K562 (cell line): ENCODE measurements at places on chromosomes 12 and 14. TPM values are rescaled to one million over a fixed set of nuclear protein-coding genes. Genes with fewer than 3 reads are reported as not detected.

DNA sequence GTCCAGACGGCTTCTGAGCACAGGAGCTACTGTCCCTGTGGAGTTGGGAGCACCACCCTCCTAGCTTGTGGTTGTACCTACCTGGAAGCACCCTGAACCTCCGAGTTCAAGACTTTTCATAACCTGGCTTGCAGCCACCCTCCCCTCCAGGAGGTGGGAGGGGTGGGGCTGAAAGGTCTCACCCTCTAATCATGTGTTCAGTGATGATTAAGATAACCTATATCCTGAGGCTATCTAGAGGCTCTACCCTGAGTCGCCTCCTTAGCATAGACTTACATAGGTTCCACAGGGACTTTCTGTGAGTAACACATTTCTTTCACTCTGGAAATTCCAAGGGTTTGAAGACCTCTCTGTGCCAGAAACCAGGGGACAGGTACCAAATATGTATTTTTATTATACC lies 146.5 kb downstream of the CFAP54 start:
- DNase-seq, result no peak
- no peaks in the 10 kb centered on the region for H3K36me3 ChIP-seq
- H3K4me1 ChIP-seq, result no peaks in the 10 kb centered on the region
- no peak overlapping the region for H3K4me3 ChIP-seq
- no peak overlapping the region for H3K27ac ChIP-seq
- H3K27me3 ChIP-seq, result no peaks in the 10 kb centered on the region

DNA sequence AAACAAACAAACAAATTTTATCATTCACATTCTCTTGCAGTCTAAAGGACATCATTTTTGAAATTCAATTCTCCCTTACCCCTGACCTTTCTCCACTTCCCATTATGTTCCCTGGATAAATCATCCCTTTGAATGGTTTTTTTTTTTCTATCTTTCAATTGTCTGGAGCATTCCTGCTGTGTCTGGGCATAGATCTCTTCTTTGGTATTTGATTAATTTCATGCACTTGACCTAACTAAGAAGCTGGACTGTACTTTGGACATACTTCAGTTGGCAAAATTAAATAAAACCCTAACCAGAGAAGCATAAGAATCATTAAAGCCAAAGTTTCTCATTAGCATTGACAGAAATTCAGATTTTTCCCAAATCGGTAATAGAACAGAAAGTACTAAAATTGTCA lies 163.6 kb upstream of the BMP4 start:
- H3K36me3 ChIP-seq, result no peaks in the 10 kb centered on the region
- H3K27me3 ChIP-seq, result no peaks in the 10 kb centered on the region
- DNase-seq, result no peak
- H3K4me1 ChIP-seq, result no peaks in the 10 kb centered on the region

DNA sequence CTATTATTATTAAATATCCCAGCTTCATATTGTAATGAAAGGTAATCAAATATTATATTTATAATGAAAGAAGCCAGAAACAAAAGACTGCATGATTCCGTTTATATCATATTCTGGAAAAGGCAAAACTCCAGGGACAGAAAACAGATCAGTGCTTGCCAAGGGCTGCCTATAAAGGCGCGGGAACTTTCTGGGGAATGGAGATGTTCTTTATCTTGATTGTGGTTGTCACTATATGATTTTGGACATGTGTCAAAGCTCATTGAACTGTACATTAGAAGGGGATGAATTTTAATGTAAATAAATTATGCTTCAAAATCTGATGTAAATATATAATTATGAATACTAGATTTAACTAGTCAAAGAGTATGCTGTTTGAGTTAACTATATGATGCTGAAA lies 115.4 kb upstream of the KRAS start:
- H3K27me3 ChIP-seq, result peaks cover 8% of the 10 kb centered on the region
- DNase-seq, result no peak
- no peak overlapping the region for H3K4me3 ChIP-seq
- H3K4me1 ChIP-seq, result peaks cover 7% of the 10 kb centered on the region; the same call in 1 of the 2 replicates

GRCh38 chr12:128402486-128403243 lies 135.7 kb downstream of the TMEM132C start:
- no peak overlapping the region for H3K27ac ChIP-seq
- no peaks in the 10 kb centered on the region for H3K36me3 ChIP-seq
- H3K4me1 ChIP-seq, result no peaks in the 10 kb centered on the region
- no peaks in the 10 kb centered on the region for H3K27me3 ChIP-seq
- DNase-seq, result no peak

DNA sequence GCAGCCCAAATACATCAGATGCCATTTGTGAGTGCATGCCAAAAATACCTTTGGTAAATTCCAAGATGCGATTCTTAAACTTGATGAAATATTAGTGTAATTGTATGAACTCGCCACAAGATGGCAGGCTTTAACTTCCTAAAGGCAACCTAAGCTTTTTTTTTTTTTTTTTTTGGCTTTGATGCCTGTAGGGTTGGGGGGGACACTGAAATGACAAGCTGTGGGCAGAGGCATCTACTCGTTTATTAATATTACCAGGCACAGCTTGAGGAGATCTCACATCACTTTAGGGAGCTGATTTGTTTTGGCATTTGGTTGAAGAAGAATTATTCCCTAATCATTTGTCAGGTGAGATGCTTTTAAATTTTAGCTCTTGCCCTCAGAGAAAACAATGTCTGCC lies 126.7 kb upstream of the CCDC196 start:
- peak; percentile 6 for DNase-seq
- H3K27me3 ChIP-seq, result no peaks in the 10 kb centered on the region
- no peak overlapping the region for H3K27ac ChIP-seq
- H3K36me3 ChIP-seq, result no peaks in the 10 kb centered on the region

GRCh38 chr14:92937051-92937937 lies 14.3 kb downstream of the CHGA start:
- H3K36me3 ChIP-seq, result no peaks in the 10 kb centered on the region
- no peaks in the 10 kb centered on the region for H3K4me1 ChIP-seq
- DNase-seq, result no peak
- no peaks in the 10 kb centered on the region for H3K27me3 ChIP-seq
- H3K27ac ChIP-seq, result no peak overlapping the region

GRCh38 chr12:66289485-66289884 lies 12.8 kb upstream of the HELB start:
- no peaks in the 10 kb centered on the region for H3K27me3 ChIP-seq
- no peak overlapping the region for H3K27ac ChIP-seq
- no peaks in the 10 kb centered on the region for H3K36me3 ChIP-seq
- no peak overlapping the region for H3K4me3 ChIP-seq
- no peaks in the 10 kb centered on the region for H3K4me1 ChIP-seq

- H3K27me3 ChIP-seq, result peaks cover 19% of the 10 kb centered on the region
- DNase-seq, result no peak
- no peak overlapping the region for H3K27ac ChIP-seq
- H3K4me1 ChIP-seq, result no peaks in the 10 kb centered on the region
- H3K36me3 ChIP-seq, result no peaks in the 10 kb centered on the region
- H3K4me3 ChIP-seq, result no peak overlapping the region
Measured at GRCh38 chr14:22383515-22384166, 205.4 kb downstream of the DAD1 start.

DNA sequence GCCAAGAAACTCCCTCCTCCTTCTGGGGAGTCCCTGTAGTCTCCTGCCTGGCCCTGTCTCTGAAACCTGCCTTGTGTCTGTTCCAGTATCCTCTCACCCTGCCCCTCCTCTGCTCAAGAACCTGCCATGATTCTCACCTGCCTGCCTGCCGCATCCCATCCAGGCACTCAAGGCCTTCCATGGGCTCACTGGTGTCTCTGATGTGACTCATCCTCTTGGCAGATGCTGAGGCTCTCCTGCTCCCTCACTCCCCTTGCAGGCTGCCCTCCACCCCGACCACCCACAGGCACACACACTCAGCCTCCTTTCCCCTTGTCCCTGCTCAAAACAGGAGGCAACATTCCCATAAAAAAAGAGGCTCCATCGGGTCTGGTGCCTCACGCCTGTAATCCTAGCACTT lies 5.8 kb upstream of the BEGAIN start:
- no peak overlapping the region for H3K27ac ChIP-seq
- no peak for DNase-seq
- H3K4me3 ChIP-seq, result no peak overlapping the region
- no peaks in the 10 kb centered on the region for H3K36me3 ChIP-seq
- H3K27me3 ChIP-seq, result peaks cover 62% of the 10 kb centered on the region

GRCh38 chr12:76113800-76114757 lies 29.6 kb upstream of the NAP1L1 start:
- 0 out of 2 replicates have a peak overlapping the region, but pooled peaks have one; percentile 9 for H3K4me3 ChIP-seq
- H3K27ac ChIP-seq, result peak overlapping the region; percentile 89
- DNase-seq, result peak; percentile 62
- H3K27me3 ChIP-seq, result no peaks in the 10 kb centered on the region
- no peaks in the 10 kb centered on the region for H3K36me3 ChIP-seq
- peaks cover 14% of the 10 kb centered on the region for H3K4me1 ChIP-seq

- no peaks in the 10 kb centered on the region for H3K36me3 ChIP-seq
- peaks cover 4% of the 10 kb centered on the region; the same call in 1 of the 2 replicates for H3K4me1 ChIP-seq
- H3K4me3 ChIP-seq, result no peak within 1 kb of the TSS
- peak; percentile 48 for DNase-seq
- H3K27me3 ChIP-seq, result peaks cover 15% of the 10 kb centered on the region; the same call in 2 of the 3 replicates
- H3K27ac ChIP-seq, result no peak within 1 kb of the TSS
Measured at GRCh38 chr12:132329036-132329719, at the start of gene GALNT9. GALNT9 (minus strand) TSS chr12:132329589; CDS start chr12:132329203, 386 bp downstream.

DNA sequence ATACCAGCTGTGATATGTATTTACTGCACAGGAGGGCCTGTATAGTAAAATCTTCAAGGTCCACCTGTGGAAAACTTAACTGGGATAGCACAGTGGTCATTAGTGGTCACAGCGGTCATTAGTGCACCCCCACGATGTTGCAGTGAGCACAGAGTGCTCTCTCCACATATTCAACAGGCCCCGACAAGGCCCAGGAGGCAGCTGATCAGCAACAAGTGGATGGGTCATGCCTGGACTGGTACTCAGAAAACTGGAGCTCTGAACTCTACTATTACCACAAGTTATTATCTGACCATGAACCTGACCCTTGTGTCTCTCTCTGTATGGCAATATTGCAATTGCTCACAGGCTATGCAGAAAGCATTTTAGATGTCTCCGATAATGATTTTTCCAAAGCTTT lies 129.5 kb downstream of the SLC35F4 start:
- H3K4me3 ChIP-seq, result no peak overlapping the region
- H3K27ac ChIP-seq, result no peak overlapping the region
- no peaks in the 10 kb centered on the region for H3K36me3 ChIP-seq

- no peaks in the 10 kb centered on the region for H3K4me1 ChIP-seq
- no peak overlapping the region for H3K4me3 ChIP-seq
- H3K27ac ChIP-seq, result no peak overlapping the region
Measured at GRCh38 chr12:12689647-12690300, 6.2 kb downstream of the GPR19 start.

DNA sequence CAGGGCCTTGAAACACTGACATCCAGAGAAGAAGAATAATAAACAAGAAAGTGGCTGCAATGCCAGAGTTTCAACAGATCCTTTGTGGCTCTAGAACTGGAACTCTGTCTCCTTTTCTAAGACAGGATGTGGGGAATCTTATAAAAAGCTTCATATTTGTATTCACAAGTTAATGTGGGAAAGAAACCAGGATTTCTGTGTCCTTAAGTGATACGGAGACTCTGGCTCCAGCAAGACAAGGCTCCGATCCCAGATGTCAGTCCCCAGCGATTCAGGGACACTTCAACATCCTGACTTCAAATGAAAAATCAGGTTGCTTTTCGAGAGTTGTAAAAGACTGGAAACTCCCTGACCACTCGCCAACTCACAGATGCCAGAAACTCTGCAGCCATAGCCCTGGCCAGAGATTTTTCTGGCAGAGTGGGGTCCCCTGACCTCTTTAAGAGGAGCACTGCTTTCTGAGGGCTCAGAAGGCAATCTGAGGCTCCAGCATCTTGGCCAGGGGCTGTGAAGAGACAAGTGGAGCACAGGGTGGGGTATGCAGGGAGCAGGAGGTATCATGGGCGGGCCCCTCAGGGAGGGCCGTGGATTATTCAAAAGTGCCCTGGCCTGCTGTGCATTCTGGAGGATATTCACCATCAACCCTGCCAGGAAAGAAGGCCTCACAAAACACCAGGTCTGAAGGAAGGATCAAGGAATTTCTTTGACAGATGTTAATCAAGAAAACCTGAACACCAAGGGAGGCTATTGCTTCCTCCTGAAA lies 53.3 kb downstream of the TMX1 start:
- H3K27me3 ChIP-seq, result 0 out of 3 replicates have a peak, but pooled peaks cover 2% of the 10 kb centered on the region
- H3K27ac ChIP-seq, result no peak overlapping the region
- H3K4me1 ChIP-seq, result no peaks in the 10 kb centered on the region
- H3K36me3 ChIP-seq, result no peaks in the 10 kb centered on the region
- DNase-seq, result no peak

- H3K27me3 ChIP-seq, result peaks cover 16% of the 10 kb centered on the region; the same call in 2 of the 3 replicates
- H3K27ac ChIP-seq, result no peak overlapping the region
- no peak for DNase-seq
- no peak overlapping the region for H3K4me3 ChIP-seq
Measured at GRCh38 chr12:1847411-1847810, 27.0 kb downstream of the LRTM2 start.

- H3K4me3 ChIP-seq, result no peak overlapping the region
- H3K36me3 ChIP-seq, result no peaks in the 10 kb centered on the region; the same call in 2 of the 3 replicates
- H3K4me1 ChIP-seq, result peaks cover 18% of the 10 kb centered on the region; the same call in 2 of the 3 replicates
- no peak for DNase-seq
Measured at GRCh38 chr12:76531056-76531455, 28.5 kb downstream of the OSBPL8 start.

GRCh38 chr12:125683748-125684381 lies 618.6 kb downstream of the AACS start:
- no peaks in the 10 kb centered on the region for H3K4me1 ChIP-seq
- H3K27me3 ChIP-seq, result no peaks in the 10 kb centered on the region
- H3K27ac ChIP-seq, result no peak overlapping the region
- no peaks in the 10 kb centered on the region for H3K36me3 ChIP-seq
- no peak for DNase-seq

Gene POTEG
- total RNA-seq, result not detected in 2 replicates

Gene INSM2
- not detected in 2 replicates for total RNA-seq

Gene CAPZA3
- total RNA-seq, result not detected in 2 replicates

Gene NRXN3
- total RNA-seq, result 0.09 TPM in 1 of 2 replicates, not detected in the other

Gene KRT74
- not detected in 2 replicates for total RNA-seq
